Pancreas (tissue), 10 donors: ENCODE measurements at places on chromosomes 3 and 15. TPM values are rescaled to one million over a fixed set of nuclear protein-coding genes. Genes with fewer than 3 reads are reported as not detected.

DNA sequence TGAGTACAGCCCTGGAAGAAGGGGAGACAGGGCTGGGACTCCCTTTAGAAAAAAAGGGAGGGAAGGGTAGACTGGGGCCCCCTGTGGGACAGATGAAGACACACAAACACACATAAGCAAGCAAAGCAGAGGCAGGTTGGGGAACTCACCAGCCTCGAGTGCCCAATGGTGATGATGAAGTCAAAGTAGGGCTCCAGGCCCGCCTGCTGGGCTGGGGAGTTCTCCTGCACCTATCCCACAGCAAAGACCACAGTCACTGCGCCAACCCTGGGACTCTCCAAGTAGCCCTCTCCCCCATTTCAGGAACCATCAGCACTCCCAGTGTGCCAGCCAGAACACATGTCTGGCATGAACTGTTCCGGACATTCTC, 4.1 kb downstream of the GORASP1 start:
- H3K36me3 ChIP-seq, result no peaks in the 10 kb centered on the region
- no peaks in the 10 kb centered on the region for H3K27me3 ChIP-seq
- H3K4me1 ChIP-seq, result peaks cover 20% of the 10 kb centered on the region
- H3K27ac ChIP-seq, result no peak overlapping the region
- H3K4me3 ChIP-seq, result no peak overlapping the region
- DNase-seq, result no peak

- no peaks in the 10 kb centered on the region for H3K27me3 ChIP-seq
- H3K27ac ChIP-seq, result no peak overlapping the region
- DNase-seq, result no peak
- H3K4me3 ChIP-seq, result no peak overlapping the region
- no peaks in the 10 kb centered on the region for H3K4me1 ChIP-seq
Measured at GRCh38 chr15:53869044-53869805, 109.0 kb upstream of the UNC13C start.

DNA sequence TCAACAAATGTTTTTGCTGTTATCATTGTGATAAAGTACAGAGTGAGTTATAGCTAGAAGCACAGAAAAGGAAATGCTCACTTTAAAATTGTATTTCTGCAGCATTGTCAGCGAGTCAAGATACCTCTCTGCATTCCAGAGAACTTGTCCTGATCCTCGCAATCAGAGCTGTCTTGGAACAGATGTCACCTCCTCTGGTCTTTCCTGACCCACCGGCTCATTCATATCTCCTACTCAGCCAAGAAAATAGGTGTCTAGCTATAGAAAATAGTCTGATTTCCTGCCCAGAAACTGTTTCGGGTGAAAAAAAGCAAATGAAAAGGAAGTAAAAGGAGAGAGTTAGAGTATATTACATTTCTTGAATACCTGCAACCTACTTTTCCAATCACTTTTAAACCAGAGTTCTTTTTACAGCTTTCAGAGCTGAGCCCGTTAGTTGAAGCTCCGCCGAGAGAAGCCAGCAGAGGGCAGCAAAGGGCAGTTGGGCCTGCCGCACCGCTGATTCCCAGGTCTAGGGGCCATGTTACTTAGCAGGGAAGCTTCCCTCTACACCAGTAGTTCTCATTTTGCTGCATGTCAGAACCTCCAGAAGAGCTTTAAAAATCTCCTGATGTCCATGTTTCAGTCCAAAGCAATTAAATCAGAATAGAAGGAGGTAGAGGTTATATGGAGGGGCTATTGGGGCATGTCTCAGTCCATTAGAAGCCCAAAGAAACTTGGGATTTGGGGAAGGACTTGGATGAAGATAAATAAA, 185.7 kb upstream of the THRB start:
- H3K27ac ChIP-seq, result no peak overlapping the region
- H3K27me3 ChIP-seq, result no peaks in the 10 kb centered on the region
- H3K4me1 ChIP-seq, result no peaks in the 10 kb centered on the region
- no peak overlapping the region for H3K4me3 ChIP-seq
- no peaks in the 10 kb centered on the region for H3K36me3 ChIP-seq

The MESP2 gene
- total RNA-seq, result 0.22 TPM

The MEGF11 gene
- 0.40 TPM for total RNA-seq
